ENCODE measurements at places on chromosomes 1 and 21. TPM values are rescaled to one million over a fixed set of nuclear protein-coding genes. Genes with fewer than 3 reads are reported as not detected.

- H3K4me1 ChIP-seq, result no peaks in the 10 kb centered on the region
- H3K27ac ChIP-seq, result no peak overlapping the region
- H3K27me3 ChIP-seq, result peaks cover 16% of the 10 kb centered on the region
- H3K4me3 ChIP-seq, result no peak overlapping the region
- DNase-seq, result no peak
Observed at GRCh38 chr1:223682502-223682901, 17.0 kb upstream of the CAPN8 start.

DNA sequence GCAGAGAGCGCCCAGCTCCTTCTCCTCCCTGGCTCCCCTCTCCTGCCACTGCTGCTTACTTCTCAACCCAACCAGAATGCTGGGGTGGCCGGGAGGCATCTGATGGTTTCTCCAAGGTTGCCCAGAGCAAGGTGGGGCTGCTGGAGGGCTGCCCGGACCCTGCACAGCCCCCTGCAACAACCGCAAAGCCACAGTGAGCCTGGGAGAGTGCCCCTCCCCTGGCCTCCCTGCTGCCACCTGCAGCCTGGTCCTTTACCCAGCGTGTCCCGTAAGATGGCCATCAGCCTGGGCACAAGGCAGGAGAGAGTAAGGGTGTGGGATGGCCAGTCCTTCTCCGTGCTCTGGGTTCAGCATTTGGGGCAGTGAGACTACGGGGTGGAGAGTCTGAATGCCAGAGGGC is 17.0 kb downstream of the MX2 start:
- H3K27me3 ChIP-seq, result no peaks in the 10 kb centered on the region
- no peak overlapping the region for H3K4me3 ChIP-seq
- no peak overlapping the region for H3K27ac ChIP-seq
- no peaks in the 10 kb centered on the region for H3K4me1 ChIP-seq
- DNase-seq, result no peak

GRCh38 chr1:8663915-8664329 is 153.5 kb downstream of the RERE start:
- H3K4me1 ChIP-seq, result peaks cover 97% of the 10 kb centered on the region
- peak overlapping the region; percentile 70 for H3K27ac ChIP-seq
- no peak overlapping the region for H3K4me3 ChIP-seq
- no peaks in the 10 kb centered on the region for H3K27me3 ChIP-seq

DNA sequence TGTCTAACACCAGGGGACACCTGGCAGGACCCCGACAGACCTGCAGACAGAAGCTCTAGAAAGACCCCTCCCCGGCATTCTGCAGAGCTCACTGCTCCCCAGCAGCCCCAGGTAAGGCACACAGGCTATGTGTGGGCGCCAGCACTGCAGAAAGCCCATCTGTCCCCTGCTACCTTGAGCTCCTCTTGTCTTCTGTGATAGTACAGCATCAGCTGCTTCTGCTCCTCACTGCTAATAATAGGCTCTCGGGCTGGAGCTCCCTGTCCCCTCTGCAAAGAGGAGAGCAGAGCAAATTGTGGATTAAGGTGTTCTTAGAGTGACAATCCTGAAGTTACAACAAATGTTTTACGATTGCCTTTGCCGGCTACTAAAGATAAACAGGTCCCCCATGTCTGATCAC is 10.1 kb downstream of the CFAP298 start:
- no peak overlapping the region for H3K27ac ChIP-seq
- no peaks in the 10 kb centered on the region for H3K4me1 ChIP-seq
- no peaks in the 10 kb centered on the region for H3K27me3 ChIP-seq
- H3K36me3 ChIP-seq, result peaks cover 61% of the 10 kb centered on the region

- peak; percentile 70 for DNase-seq
- no peaks in the 10 kb centered on the region for H3K27me3 ChIP-seq
- H3K36me3 ChIP-seq, result no peaks in the 10 kb centered on the region
- H3K4me1 ChIP-seq, result peaks cover 9% of the 10 kb centered on the region
- H3K27ac ChIP-seq, result peak overlapping the region; percentile 53
Observed at GRCh38 chr1:94783342-94784189, 36.6 kb upstream of the SLC44A3 start.

GRCh38 chr1:21670956-21671902 is 2.1 kb upstream of the RAP1GAP start:
- H3K27me3 ChIP-seq, result peaks cover 38% of the 10 kb centered on the region
- no peaks in the 10 kb centered on the region for H3K36me3 ChIP-seq
- DNase-seq, result no peak

DNA sequence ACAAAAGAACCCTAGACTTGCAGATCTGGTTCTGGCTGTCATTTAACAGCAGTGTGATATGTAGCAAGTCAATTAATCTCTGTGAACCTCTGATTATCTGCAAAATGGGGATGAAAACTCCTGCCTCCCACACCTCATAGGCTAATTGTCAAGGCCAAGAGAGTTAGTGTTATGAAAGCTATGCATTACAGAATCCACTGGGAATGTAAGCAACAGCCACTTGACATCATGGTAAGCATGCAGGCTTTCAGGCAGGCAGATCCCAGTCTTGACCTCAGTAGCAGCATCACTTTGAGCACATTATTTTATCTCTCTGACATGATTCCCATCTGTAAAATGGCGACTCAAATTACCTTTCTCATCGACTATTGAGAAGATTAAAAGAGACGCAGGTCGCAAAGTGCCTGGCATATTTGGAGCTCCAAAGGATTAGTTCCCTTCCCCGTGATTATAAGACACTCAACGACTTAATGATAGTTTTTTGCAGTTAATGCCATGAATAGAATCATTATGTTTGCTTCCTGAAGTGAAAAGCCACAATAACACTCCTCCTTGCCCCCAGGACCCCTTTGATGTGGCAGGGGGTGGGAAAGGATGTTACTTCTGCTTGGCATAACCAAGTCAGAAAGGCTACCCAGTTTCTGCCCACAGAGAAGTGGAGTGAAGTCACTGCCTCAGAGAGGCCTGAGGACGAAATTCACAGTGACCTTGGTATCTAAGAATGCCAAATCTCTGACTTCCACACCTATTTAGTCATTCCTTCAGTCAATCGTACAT is 273.0 kb upstream of the NFIA start:
- no peaks in the 10 kb centered on the region for H3K36me3 ChIP-seq
- no peak overlapping the region for H3K27ac ChIP-seq
- H3K4me3 ChIP-seq, result no peak overlapping the region
- no peak for DNase-seq
- peaks cover 9% of the 10 kb centered on the region for H3K4me1 ChIP-seq
- H3K27me3 ChIP-seq, result no peaks in the 10 kb centered on the region

DNA sequence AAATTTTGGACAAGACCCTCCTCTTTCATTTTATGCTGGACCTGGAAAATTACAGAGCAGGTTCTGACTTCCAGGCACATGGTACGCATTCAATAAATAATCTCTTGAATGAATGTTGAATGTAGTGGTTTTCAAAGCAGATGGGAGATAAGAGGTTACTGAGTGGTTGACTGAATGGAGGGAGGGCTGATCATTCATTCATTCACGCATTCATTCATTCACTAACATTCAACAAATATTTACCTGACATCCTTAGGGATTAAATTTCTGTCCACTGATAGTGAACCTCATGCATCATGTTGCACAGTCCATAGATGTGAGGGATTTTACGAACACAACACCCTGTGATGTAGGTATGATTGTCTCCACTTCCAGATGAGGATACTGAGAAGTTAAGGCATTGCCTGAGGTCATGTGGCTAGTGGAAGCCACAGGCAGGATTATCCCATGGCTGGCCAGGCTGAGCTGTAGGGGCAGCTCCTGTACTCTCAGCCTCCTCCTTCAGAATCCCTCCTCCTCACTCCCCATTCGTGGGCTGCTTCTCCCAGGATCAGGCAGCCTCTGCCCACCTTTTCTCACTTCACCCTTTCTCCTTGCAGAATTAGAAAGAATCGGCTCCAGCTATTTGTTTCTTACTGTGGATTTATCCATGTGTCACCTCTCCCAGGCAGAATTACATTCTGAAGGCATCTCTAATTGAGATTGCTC is 48.4 kb upstream of the ATP5PO start:
- no peak for DNase-seq
- H3K27ac ChIP-seq, result no peak overlapping the region
- H3K27me3 ChIP-seq, result no peaks in the 10 kb centered on the region
- no peak overlapping the region for H3K4me3 ChIP-seq

- H3K27ac ChIP-seq, result no peak overlapping the region
- no peaks in the 10 kb centered on the region for H3K4me1 ChIP-seq
- no peak for DNase-seq
- no peak overlapping the region for H3K4me3 ChIP-seq
Observed at GRCh38 chr1:197989058-197989457, 71.9 kb downstream of the LHX9 start.

GRCh38 chr1:10756842-10757241 is 39.6 kb downstream of the CASZ1 start:
- H3K4me3 ChIP-seq, result no peak overlapping the region
- no peak for DNase-seq
- no peaks in the 10 kb centered on the region for H3K27me3 ChIP-seq
- H3K36me3 ChIP-seq, result peaks cover 11% of the 10 kb centered on the region
- H3K27ac ChIP-seq, result peak overlapping the region; percentile 89
- peaks cover 88% of the 10 kb centered on the region for H3K4me1 ChIP-seq

- H3K27ac ChIP-seq, result no peak overlapping the region
- no peaks in the 10 kb centered on the region for H3K36me3 ChIP-seq
- DNase-seq, result no peak
- no peaks in the 10 kb centered on the region for H3K27me3 ChIP-seq
- H3K4me1 ChIP-seq, result no peaks in the 10 kb centered on the region
- no peak overlapping the region for H3K4me3 ChIP-seq
Observed at GRCh38 chr1:240582953-240583352, 29.0 kb downstream of the GREM2 start.

- H3K27me3 ChIP-seq, result no peaks in the 10 kb centered on the region
- no peak overlapping the region for H3K4me3 ChIP-seq
- peak overlapping the region; percentile 45 for H3K27ac ChIP-seq
- H3K36me3 ChIP-seq, result no peaks in the 10 kb centered on the region
- peaks cover 63% of the 10 kb centered on the region for H3K4me1 ChIP-seq
Observed at GRCh38 chr1:108595507-108595906, 35.6 kb downstream of the EEIG2 start.

DNA sequence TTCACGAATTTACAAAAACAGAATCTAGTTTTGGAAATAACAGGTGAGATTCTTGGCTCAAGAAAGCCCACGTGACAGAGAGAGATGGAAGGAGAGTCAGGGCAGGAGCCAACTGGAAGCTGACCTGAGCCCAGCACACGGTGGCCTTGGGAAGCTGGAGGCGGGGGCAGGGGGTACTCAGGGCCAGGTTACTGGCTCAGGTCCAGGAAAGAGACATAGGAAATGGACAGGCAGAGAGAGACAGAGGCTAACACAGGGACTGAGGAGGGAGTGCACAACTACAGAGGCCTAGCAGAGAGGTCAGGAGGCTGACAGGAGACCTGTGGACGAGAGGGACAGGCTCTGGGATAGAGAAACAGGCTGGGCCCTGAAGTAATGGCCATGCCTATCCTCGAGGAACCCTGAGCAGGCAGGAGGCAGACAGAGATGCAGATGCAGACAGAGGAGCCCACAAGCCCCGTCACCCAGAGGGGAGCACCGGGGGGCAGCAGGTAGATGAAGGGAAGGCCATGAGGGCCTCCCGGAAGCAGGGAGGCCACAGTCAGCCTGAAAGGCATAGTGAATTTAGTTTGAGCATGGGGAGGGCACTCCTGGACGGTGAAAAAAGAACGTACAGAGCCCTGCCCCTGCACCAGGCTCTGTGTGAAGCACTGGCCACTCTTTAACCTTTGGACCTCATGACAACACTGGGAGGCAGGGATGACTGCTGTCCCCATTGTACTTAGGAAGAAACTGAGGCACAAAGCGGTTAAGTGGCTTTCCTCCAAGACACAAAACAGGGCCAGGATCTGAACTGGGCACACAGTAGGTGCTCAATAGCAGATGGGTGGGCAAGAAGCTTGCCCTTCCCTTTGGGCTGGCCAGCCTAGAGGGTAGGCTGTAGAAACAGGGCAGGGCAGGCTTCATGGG is 230.1 kb downstream of the TRABD2B start:
- no peaks in the 10 kb centered on the region for H3K36me3 ChIP-seq
- H3K27me3 ChIP-seq, result no peaks in the 10 kb centered on the region
- no peak for DNase-seq
- H3K4me1 ChIP-seq, result peaks cover 65% of the 10 kb centered on the region
- H3K27ac ChIP-seq, result peak overlapping the region; percentile 38

- no peaks in the 10 kb centered on the region for H3K36me3 ChIP-seq
- no peaks in the 10 kb centered on the region for H3K4me1 ChIP-seq
- peaks cover 41% of the 10 kb centered on the region for H3K27me3 ChIP-seq
- no peak overlapping the region for H3K27ac ChIP-seq
Observed at GRCh38 chr1:74777525-74777924, 44.6 kb downstream of the TYW3 start.

- no peak for DNase-seq
- no peaks in the 10 kb centered on the region for H3K27me3 ChIP-seq
- H3K27ac ChIP-seq, result no peak overlapping the region
Observed at GRCh38 chr1:220084460-220084859, 5.1 kb downstream of the BPNT1 start.

DNA sequence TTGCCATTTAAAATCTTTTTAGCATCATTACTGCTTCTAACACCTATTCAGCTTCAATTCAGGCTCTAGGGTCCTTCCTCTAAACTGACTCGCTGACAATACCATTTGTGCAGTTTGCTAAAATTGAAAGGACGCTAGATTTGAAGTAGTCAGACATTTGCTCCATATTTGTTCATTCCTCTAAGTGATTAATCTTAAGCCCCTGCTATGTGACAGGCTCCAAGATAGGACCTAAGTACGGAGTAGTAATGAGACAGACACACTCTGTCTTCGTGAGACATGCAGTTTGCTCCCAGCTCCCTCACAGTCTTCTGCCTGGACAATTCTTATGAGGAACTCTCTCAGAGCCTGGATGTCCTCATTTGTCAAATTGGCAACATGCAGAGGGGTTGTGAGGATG is 26.1 kb upstream of the CD53 start:
- H3K4me3 ChIP-seq, result no peak overlapping the region
- H3K27me3 ChIP-seq, result peaks cover 23% of the 10 kb centered on the region
- H3K4me1 ChIP-seq, result no peaks in the 10 kb centered on the region
- H3K36me3 ChIP-seq, result no peaks in the 10 kb centered on the region

DNA sequence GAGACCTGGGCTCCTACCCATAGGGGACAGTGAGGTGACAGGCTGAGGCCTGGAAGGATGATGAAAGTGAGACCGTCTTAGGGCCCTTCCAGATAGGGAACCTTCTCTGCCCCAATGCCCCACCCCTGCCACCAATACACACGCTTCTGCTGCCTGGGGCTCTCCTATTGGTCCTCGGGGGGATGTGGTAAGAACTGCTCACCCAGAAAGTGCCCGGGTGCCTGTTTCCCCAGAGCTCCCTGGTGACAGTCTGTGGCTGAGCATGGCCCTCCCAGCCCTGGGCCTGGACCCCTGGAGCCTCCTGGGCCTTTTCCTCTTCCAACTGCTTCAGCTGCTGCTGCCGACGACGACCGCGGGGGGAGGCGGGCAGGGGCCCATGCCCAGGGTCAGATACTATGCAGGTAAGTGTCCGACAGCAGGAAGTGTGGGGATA is 948 bp downstream of the SEMA4A start:
- no peaks in the 10 kb centered on the region for H3K4me1 ChIP-seq
- peaks cover 39% of the 10 kb centered on the region for H3K27me3 ChIP-seq
- H3K36me3 ChIP-seq, result no peaks in the 10 kb centered on the region
- no peak overlapping the region for H3K4me3 ChIP-seq

GRCh38 chr1:239387304-239388158 is 1.2 kb downstream of the CHRM3 start:
- no peaks in the 10 kb centered on the region for H3K36me3 ChIP-seq
- no peak overlapping the region for H3K27ac ChIP-seq
- H3K4me3 ChIP-seq, result peak overlapping the region; percentile 59
- DNase-seq, result no peak

The DPT gene
- total RNA-seq, result 45.6 TPM

The LRRC71 gene
- 0.27 TPM for total RNA-seq

The ACAP3 gene
- total RNA-seq, result 49.7 TPM

The REN gene
- total RNA-seq, result not detected

The CLCNKB gene
- 1.3 TPM for total RNA-seq

The MRPS14 gene
- 25.4 TPM for total RNA-seq

Measured in left ventricle myocardium inferior (tissue), 1 donor.